ENCODE measurements at places on chromosomes 12 and 14.

GRCh38 chr12:848882-849527 lies 96.6 kb downstream of the WNK1 start:
- DNase-seq: no peak

GRCh38 chr12:13817131-13817530 lies 164.3 kb downstream of the GRIN2B start:
- DNase-seq: no peak

- no peak for DNase-seq
Measured at GRCh38 chr14:45284802-45285201, 31.8 kb upstream of the MIS18BP1 start.

DNA sequence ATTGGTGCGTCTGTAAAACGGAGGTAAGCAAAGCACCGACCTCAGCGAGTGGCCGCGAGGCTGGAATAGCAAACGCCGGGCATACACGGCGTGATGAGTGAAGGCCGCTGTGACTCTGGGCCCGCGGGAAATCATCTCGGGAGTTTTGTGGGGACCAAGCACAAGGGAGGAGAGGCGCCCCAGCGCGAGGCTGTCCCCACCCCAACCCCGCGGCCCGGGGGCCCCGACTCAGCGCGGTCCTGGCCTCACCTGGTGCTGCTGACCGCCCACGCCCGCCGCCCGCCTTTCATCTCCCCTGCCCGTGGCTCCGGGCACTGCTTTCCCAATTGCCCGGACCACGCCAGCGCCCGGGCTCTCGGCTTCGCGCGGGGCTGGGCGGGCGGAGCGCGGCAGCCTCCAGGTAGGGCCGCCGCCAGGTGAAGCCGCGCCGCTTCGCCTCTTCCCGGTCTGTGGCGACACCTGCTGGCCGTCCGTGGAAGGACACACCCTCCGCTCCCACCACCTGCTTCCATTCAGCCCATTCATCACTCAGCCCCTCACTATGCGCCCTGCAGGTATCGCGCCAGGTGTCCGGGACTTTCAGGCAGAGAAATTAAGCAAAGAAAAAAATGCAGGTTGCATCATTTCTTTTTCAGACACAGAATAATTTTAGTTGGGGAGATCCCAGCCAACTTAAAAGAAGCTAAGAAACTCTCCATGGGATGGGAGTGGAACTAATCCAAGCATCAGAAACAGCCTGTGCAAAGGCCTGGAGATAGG lies 360.4 kb downstream of the MED13L start:
- peak; percentile 95 for DNase-seq

DNA sequence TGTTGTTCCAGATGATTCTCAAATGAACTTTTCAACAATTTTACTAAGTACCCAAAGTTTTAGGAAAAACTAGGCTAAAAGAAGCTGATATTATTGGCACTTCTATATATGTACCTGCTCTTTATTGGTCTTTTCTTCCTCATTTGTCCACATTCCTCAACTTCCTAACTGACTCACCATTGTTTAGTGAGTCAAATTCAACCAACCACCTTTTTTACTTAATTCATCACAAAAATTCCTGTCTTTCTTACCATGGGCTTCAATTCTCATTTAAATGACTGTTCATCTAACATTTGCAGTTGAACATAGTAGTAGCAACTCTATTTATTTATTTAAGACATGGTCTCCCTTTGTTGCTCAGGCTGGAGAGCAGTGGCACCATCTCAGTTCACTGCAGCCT lies 47.6 kb upstream of the SLC2A13 start:
- no peak for DNase-seq

- DNase-seq: no peak
Measured at GRCh38 chr12:12749433-12749832, 32.3 kb downstream of the CDKN1B start.

DNA sequence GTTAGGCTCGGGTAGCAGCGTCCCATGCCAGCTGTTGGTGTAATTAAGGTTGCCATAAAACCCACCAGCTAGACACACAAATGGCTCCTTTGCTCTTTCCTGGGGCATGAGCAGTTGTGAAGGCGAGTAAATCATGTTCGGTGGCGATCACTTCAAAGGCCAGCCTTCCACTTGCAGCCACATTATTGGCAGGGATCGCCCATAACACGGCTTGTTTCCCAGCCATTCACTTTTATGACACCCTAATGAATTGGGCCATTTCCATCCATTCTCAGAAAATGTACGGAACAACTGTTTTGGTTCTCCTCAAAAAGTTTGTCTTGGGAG lies 63.4 kb downstream of the BEGAIN start:
- DNase-seq: no peak

DNA sequence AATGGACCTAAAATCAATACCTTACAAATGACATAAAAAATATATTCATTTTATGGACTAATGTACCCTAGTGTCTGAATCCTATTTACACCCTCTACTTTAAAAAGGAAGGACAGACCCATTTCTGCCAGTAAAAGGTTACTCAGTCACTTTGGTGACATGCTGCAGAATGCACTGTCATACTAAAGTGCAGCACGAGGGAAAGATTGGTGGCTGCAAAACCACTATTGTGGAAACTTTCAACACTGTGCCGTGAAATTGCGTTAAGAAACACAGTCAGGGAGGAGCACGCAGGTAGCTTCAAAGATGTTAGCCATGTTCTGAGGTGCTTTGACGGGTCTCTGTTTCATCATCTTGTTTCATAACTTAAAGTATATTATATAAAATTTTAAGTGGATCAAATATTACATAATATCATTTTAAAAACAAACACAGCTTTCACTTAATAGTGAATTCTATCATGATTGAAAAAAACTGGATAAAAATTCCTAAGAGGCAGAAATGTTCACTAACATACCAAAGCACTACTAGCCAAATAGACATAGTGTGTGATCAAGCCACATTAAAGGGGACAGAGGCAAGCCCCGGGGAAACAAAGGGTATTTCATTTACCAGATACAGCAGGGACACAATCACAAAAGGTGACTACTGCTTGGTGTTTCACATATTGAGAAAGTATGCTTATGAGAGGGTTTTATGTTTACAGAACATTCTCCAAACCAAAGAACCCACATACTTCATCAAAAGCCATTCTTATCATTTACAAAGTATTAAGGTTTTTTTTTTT lies 330.8 kb upstream of the SOX5 start:
- no peak for DNase-seq

DNA sequence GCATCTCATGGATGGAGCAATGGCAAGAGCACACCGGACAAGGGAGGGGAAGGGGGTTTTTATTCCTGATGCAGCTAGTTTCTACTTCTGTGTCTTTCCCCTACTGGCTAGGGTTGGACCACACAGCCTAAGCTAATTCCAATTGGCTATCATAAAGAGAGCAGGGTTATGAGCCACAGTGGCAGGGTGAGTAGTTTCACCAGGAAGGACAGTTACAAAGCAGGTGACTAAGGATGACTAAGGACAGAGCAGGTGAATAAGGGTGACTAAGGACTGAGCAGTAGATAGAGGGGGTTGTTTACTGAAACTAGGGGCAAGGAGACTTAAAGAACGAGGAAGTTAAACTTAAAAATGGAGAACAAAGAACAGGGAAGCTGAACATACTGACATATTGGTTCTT lies 321.4 kb upstream of the SEL1L start:
- DNase-seq: no peak

DNA sequence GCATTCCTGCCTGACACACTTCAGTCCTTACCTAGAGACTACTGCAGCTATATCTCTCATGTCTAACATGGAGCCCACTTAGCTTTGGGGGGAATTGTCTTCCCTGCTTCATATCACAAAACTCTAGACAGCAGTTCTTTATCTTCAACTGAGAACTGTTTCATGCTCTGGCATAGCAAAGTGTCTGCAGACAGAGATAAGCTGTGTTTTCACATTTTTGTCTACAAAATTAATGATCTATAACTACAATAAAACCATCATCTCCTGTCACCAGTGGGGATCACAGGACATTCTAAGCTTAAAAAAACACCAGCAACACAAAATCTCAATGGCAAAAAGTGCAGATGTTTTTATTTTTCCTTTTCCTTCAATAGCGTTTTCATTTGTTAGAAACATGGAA lies 137.1 kb upstream of the VRK1 start:
- DNase-seq: no peak

- peak; percentile 46 for DNase-seq
Measured at GRCh38 chr12:110543252-110543959, 39.7 kb downstream of the PPTC7 start.

- peak; percentile 61 for DNase-seq
Measured at GRCh38 chr12:102833687-102834441, 83.2 kb downstream of the PAH start.

DNA sequence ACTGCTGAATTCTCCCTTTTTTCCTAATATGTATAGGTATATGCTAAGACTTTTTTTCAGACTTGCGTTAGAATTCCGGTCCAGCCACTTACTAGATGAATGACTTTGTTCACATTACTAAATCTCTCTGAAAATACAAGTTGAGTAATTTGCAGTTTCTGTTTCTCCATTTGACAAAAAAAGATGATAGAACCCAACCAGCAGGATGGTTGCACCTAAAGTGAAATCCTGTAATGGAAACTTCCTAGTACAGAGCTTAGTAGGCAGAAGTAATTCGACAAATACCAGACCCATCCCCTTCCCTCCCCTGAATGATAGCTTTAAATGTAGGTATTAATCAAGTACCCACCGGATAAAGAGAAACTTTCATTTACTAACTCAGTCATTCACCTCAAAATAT lies 113.6 kb upstream of the RAP1B start:
- no peak for DNase-seq

- DNase-seq: no peak
Measured at GRCh38 chr12:131482199-131482598, 228.7 kb upstream of the SFSWAP start.

GRCh38 chr12:13242936-13243335 lies 46.4 kb downstream of the EMP1 start:
- DNase-seq: no peak

DNA sequence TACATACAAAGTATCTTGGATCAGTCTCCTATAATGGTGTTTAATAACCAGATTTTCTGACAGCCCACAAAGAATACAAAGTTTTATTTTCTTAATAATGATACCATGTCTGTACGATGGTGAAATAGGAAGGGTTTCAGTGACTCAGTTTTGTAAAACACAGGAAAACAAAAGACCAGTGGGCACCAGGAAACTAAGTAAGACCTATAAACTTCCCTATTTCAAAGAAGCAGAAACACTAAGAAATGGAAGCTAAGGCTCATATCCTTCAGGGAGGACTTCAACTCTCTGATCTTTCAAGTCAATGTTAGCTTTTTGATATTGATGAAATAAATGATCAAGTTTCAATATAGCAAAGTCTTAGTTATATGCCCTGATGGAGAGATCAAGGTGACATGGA lies 196.0 kb downstream of the DUSP6 start:
- DNase-seq: no peak

DNA sequence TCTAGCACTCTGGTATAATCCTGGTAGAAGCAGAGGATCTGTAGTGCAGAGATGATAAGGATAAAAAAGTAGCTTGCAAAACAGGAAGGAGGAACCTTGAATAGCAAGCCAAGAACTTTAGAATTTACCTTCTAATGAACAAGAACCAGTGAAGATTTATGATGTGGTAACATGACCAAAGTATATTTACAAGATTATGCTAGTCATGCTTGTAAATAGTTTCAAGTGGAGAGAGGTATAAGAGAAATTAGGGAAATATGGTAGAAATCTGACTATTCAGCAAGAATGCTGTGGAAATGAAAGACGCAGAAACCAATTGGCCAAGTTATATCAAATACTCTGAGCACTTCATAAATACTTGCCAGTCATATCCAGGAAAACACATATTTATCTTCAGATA lies 47.8 kb downstream of the ERGIC2 start:
- no peak for DNase-seq

Data from mesothelial cell of epicardium (in vitro differentiated cells).